Hypothalamus (tissue), 51 donors: ENCODE measurements at places on chromosomes 6 and 20.

GRCh38 chr6:40532349-40533000 is 54.7 kb downstream of the LRFN2 start:
- no peak for DNase-seq

GRCh38 chr20:57530327-57530981 is 5.5 kb upstream of the CTCFL start:
- DNase-seq: no peak

- DNase-seq: no peak
Measured at GRCh38 chr6:20790032-20790791, 256.0 kb downstream of the CDKAL1 start.

DNA sequence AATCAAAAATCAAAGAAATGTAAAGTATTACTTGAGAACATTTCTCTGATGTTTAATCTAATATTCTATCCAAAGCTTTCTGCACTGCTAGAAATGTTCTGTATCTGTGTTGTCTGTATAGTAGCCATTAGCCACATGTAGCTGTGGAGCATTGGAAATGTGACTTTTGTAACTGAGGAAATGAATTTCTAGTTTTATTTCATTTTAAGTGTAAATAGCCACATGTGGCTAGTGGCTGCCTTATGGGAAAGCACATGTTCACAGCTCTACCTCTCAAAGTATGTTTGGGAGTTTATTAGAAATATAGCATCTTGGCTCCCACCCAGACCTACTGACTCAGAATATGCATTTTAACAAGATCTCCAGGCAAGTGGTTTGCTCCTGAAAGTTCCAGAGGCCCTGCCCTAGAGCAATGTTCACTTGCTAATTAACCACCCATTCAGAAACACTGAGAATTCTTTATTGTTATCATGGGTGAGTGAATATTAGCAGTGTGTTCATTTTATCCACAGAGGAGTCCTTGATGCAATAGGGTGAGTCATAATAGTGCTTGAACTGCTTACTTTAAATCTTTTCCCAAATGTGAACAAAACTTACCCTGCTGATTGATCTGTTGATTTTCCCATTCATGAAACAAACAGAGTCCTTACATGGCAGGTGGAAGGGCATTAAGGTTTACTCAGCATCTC is 282.7 kb downstream of the PLCB1 start:
- DNase-seq: no peak

GRCh38 chr20:29472606-29473005 is 1784.9 kb upstream of the DEFB115 start:
- DNase-seq: no peak

- no peak for DNase-seq
Measured at GRCh38 chr20:63639093-63639975, 12.4 kb upstream of the GMEB2 start.

GRCh38 chr6:34792605-34793500 is 970 bp downstream of the BLTP3A start:
- DNase-seq: no peak

GRCh38 chr6:21666853-21667681 is 73.5 kb downstream of the SOX4 start:
- no peak for DNase-seq

GRCh38 chr6:122913558-122913957 is 82.5 kb upstream of the CLVS2 start:
- no peak for DNase-seq

GRCh38 chr6:166751051-166751595 is 124.1 kb upstream of the RPS6KA2 start:
- no peak for DNase-seq

- no peak for DNase-seq
Measured at GRCh38 chr20:41228858-41229257, 88.7 kb downstream of the ZHX3 start.

DNA sequence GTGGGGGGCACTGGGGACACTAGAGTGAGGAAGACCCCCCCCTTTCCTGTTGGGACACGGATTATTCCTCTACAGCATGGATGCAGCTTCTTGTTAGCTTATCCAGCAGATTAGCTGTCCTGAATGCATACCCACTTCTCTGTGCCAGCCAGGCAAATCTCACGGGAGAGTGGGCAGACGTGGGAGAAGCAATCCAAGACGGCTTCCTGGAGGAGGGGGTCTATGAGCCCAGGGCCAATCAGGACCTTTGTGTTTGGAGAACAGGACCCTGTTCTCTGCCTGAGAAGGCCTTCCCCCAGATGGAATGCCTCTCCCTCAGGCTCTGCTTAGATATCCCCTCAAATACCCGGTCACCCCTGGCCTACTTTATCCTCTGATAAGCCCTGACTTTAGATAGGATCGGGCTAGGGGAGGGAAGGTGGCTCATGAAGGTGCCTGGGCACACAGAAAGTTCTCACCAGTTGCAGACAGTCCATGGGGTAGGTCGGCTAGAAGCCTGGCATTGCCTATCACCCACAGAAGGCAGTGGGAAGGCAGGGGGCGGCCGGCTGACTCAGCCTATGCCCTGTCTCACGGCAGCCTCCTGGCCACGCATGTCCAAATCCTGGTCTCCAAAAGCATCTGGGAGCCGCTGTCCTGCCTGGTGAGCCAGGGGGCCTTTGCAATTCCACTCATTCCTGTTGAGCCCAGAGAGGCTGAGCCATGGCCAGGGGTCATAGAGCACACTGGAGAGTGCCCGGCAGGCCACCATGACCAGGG is 34.7 kb downstream of the SUN5 start:
- no peak for DNase-seq

GRCh38 chr6:35213824-35214756 is at the start of gene SCUBE3:
SCUBE3 (plus strand) TSS chr6:35213956; CDS start chr6:35214419, 463 bp downstream.
- DNase-seq: no peak

DNA sequence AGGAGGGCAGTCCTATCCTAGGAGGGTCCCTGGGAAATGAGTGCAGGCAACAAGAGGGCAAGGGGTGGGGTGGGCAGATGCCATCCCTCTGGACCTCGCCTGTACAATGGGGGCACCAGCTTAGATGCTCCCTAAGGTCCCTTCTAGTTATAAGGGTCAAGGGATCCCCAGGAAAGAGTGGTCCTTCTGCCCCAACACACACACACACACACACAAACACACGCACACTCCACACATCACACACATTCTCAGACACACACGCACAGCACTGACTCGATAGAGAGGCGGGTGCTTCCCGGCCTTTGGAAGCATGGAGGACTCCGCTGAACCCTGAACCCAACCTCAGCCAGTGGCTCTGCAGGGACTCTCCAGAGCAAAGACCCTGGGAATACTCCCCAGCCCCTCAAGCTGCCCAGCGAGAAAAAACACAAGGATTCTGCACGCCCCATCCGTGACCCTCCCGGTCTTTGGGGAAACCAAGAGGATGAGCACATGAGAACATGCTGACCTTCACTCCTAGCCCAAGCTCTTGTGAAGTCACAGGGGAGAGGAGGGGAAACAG is 64.6 kb downstream of the MDGA1 start:
- DNase-seq: no peak

DNA sequence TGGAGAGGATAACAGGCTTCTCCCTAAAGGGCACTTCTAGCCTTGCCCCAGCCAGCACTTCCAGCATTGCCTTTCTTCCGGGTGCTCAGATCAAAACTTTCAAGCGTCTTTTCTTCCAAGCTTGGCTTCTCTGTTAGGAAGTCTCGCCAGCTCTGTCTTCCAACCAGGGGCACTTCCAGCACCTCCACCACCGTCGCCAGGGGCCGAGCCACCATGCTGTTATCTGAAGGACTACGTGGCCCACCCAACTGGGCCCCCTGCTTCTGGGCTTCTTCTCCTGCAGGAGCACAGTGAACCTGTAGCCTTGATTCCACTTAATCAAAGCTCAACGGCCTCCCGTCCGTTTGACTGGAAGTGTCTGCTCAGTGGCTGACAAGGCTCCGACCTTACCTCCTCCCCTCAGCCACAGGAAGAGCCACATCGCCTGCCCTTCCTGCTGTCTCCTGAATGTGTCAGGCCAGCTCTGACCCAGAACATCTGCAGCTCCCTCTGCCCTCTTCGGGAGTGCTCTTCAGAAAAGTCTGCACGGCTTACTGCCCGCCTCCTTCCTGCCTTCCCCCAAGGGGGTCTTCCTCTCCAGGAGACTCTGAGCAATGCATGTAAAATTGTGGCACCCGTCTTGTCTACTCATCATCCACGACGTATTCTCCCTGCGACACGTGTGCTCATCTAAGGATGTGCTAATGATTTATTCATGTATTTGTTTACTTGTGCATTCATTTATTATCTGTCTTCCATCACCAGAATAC is 527.0 kb downstream of the CDH26 start:
- DNase-seq: no peak

DNA sequence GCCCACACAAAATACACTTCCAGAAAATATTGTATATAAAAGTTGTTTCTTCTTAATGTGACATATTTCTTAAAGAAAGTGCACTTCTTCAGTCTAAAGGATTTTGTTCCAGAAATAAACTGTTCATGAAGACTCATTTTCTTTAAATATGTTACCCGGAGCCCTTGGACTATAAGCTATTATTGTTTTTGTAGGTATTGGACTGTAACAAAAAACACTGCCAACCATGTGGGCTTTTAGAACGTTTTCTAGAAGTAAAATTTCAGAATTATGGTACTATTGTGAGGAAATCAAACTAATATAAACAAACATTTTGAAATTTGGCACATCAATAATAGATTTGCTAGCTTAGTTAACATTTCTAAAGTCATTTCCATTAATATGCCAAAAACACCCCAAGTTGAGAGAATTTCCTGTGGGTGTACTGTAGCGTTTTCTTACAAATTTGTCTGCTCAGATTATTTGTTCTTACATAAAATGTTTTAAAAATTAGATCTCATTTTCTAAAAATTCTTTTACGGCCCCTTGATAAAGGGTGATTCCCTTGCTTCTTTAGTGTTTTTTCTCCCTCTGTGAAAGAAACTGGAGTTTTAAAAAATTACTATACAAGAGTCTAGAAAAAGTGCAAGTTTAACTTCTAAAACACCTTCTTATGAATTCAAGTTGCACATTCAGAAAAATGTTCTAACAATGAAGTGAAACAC is 3.4 kb downstream of the NKX2-4 start:
- no peak for DNase-seq

- DNase-seq: no peak
Measured at GRCh38 chr6:160692369-160692959, 9.6 kb upstream of the PLG start.

GRCh38 chr20:53382263-53382844 is 211.3 kb downstream of the ZNF217 start:
- DNase-seq: no peak

DNA sequence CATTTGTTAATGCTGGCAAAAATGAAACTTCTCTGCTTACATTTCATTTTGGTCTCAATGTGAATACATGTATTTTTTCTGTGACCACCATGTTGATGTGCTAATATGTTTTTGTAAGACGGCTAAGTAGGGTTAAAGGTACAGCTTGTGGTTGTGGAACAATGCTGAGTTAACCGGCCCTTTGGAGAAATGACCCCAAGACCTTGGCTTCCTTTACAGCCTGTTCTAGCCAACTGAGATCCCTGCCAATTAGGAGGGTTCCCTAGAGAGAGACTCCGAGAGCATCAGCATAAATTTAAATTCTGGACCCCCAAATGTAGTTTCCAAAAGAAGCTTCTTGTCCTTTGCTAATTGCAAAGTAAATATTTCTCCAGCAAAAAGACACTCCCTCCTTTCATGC is 44.4 kb downstream of the RSPO3 start:
- DNase-seq: no peak

DNA sequence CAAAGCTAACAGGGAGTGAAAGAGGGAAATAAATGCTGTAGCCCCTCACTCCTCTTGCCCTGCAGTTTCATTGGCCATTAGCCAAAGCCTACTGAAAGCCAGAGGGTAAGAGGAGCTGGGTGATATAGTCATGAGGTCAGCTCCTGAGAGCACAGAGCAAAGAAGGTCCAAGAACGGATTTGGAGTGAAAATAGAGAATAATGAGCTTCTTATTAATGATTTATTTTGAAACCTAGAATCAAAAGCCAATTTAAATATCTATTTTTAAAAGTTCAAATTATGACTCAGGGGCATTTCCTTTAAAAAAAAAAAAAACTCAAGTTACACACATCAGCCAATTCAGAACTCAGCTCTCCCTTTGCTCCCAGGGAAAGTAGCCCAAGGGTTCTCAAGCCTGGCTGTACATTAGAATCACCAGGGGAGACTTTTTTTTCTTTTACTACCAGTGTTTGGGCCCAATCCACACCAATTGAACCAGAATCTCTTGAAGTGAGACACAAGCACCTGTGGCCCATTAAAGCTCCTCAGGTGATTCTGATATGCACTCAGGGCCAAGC is 79.1 kb downstream of the SNAP25 start:
- no peak for DNase-seq

GRCh38 chr6:45156075-45156474 is 172.1 kb upstream of the RUNX2 start:
- no peak for DNase-seq

DNA sequence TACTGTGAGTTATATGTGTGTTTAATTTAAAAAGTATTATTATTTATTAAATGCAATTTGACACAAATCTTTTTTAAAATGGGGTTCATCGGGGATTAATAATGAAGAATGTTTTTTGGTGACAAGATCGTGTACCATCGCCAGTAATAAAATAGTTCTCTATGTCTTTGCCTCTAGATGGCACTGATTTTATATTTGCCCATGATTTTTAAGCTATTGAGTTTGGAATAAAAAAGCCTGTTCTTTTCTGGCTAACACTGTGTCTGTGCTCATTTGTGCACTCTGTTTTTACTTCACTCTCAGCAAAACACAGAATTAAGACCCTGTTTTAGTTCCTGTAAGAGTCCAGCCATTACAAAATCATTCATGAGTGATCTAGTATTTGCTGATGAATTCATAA is 127.0 kb downstream of the FARS2 start:
- no peak for DNase-seq

GRCh38 chr6:6941201-6941600 is 166.6 kb upstream of the RREB1 start:
- no peak for DNase-seq

DNA sequence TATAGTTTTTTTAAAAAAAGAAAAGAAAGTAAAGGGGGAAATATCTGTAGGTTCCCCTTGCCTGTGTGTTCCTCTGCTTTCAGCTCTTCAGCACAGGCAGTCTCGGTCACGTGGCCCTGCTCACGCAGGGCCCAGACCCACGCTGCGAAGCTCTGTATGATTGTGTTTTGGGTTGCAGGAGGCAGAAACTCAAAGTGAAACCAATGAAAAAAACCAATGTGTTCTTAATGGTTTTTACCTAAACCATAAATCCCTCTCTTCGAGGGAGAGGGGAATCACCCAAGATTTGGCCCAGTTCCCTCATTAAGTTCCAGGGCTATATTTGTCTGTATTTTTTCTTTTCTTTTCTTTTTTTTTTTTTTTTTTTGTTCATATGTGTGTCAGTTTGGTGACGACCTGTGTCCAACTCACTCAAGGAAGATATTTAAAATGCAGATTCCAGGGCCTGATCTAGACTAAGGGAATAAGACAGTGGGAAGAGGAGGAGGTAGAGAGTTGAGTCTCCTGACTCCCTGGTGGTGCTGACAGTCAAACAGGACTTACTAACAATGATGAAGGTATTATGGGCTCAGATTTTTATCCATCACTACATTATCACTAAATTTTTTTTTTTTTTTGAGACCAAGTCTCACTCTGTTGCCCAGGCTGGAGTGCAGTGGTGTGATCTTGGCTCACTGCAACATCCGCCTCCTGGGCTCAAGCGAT is 33.8 kb upstream of the RREB1 start:
- DNase-seq: peak; percentile 8
